ENCODE measurements at places on chromosomes 1 and 21. TPM values are rescaled to one million over a fixed set of nuclear protein-coding genes. Genes with fewer than 3 reads are reported as not detected.

CYP4A11 gene
- total RNA-seq: not detected

DNA sequence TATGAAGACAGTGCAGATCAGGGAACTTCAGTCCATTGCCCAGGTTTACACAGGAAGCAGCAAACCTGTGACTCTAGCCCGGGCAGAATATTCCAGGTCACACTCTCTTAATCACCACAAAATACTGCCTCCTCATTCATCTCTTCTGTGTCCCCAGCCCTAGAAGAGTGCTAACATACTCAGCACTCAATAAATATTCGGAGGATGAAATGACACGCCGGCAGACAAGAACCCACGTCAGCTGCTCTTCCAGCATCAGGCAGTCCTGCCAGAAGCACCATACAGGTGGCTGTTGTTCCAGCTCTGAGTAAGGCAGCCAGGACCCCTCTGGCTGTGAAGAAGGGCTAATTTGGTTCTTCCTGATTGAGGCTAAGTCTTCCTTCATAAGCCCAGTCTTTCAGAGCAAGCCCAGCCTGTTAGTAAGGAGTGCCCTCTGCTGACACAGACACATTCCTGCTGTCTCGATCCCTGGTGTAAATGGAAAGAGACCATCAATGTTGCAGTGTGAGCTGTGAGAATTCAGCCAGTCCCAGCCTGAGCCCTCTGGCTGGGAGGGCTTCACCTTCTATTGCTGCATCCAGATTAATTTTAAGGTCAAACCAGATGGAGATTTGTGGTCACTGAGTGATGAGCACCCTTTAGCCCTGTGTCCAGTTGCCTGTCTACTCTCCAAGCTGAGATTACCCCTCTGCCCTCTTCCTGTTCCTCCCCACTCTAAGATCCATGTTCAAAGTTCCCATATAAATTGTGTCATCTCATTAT, 45.0 kb upstream of the KIRREL1 start:
- DNase-seq: peak; percentile 50

GRCh38 chr1:224259986-224260385, 70.0 kb downstream of the NVL start:
- peak; percentile 12 for DNase-seq

DNA sequence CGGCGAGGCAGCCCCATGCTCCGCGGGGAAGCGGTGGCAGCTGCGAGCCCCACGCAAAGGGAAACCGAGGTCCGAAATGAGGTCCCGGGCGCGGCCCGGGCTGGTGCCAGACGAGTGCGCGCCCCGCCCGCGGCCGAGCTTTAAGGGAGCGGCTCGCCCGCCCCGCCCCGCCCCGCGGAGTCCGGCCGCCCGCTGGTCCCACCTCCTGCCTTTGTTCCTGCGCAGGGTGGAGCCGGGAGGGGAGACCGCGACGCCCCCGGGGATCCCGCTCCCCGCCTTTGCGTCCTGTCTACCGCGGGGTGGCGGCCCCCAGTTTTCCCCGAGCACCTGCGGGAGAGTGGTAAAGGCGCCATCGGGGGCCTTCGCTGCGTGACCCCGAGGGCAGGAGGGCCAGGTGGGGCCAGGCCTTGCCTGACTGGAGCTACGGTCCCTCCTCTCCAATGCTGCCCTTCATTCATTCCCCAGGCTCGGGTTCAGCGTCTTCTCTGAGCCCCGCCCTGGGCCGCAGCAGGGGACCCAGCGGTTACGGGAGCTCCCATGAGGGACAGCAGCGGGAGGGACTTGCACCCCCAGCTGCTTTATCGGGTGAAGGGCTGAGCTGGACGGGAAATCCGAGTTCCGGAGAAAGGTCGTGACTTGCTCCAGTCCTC, at the start of gene HES2:
Gene HES2 (minus strand): TSS at position 116 of the 650 bp plus-strand sequence. CDS start 99 bp downstream, at position 17.
- DNase-seq: no peak

- no peak for DNase-seq
These were observed 19.7 kb upstream of the DYNLT5 start for GRCh38 chr1:66732407-66733166.

DNA sequence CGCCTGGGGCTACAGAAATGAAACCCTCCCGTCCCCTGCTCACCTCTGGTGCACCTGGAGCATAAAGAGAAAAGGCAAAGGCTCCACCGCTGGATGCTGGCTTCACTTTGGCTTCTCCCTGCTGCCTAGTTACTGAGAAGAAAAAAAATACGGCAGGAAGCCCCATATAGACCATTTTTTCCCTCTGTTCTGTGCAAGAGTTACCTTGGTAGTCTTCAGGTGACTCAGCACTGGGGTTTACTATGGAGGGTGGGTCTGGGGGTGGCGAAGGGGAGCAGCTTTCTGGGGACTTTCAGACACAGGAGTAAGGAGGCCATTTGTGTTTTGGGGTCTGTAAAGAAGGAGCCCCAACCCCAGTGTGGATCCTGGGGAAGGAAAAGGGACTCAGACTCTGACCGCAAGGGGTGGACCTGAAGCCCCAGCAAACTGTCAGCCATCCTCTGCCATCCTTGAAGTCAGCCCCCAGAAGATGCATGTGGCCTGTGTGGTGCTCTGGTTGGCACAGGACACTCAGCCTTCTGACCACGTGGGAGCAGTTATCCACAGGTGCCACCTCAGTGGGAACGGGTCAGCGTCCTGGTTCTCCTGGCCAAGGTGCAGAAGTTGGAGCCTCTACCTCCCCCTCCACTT, 25.9 kb upstream of the EPS8L3 start:
- DNase-seq: no peak

DNA sequence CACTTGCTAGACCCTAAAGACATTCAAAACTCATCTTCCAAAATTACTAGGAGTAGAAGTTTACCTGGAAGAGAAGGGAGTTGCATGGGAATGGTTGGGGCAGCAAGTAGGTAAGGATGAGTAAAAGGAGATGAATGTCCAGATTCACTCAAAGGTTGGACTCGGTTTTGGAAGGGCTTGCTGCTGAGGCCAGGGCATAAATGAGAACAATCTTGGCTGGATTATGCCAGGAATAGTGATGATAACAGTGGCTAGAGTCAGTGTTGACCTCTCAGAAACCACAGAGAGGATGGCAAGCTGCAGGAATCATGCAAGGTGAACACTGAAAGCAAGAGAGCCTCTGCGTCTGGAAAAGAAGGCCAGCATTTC, 43.4 kb downstream of the C8A start:
- DNase-seq: peak; percentile 56

DNA sequence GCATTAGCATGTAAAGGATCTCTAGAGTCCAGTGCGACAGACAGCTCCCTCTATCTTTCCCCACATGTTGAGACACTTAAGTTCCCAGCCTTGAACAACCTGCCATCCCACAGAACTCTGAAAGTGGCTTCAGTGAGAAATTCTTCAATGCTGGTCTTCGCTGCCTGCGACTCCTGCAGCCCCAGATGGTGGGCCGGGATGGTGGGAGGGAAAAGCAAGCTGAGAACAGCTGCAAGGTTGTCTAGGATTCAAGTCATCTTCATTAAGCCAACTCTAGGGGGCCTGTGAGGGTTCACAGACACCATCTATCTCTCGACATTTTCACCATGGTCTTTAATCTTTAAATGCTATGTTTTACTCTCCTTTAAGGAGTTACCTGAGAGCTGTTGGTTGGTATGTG, 185.5 kb upstream of the C1orf174 start:
- no peak for DNase-seq

DNA sequence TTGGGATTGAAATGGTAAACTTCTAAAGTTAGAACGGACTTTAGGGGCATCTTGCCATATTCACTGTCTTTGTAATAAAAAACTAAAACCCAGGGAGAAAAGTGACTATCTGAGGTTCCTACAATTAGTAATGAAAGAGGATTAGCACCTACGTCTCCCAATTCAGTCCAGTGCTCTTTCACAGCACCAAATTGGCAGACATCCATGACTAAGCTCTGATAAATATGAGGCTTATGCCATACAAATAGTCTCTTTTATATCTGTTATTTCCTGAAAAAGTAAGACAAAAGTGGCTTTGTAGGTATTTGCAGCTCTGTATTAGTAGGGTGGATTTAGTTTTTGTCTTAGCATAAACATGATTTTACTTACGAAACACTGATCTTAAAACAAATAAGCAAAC, 315.0 kb upstream of the NRIP1 start:
- DNase-seq: peak; percentile 6
